ENCODE measurements at places on chromosomes 1 and 21.

DNA sequence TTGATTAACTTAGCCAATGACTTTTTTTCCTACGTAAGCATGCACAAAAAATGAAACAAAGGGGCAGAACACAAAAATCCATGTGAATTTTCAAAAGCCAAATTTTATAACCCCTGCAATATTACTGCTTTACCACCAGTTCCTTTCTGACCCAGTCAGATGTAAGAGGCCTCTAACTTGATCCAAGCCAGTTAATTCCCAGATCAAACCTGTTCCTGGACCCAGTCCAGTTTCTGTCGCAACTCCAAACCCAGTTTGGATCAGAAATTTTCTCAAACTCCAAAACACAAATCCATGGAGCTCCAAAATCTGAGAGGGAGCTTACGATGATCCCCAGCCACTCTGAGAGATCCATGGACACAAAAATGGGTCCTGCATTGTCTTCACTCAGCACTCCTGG lies 7.8 kb upstream of the ZYG11A start:
- DNase-seq: no peak

DNA sequence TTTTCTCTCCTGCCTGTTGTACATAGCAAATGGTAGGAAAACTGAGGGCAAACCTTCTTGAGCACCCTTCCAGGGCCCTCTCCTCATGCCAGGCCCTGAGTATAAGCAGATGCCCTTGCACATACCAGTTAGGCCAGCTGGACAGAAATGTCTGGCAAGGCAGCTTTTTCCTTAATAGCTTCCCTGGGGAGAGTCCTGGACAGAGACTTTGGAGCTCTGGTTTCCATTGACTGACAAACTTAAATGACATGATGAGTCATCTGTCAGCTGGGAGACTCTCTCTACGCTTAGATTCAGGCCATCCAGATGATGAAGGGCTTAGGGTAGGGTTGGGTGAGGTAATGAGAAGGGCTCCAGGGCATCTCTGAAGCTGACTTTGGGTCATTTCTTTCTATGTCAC lies 317.5 kb downstream of the ASTN1 start:
- DNase-seq: no peak

DNA sequence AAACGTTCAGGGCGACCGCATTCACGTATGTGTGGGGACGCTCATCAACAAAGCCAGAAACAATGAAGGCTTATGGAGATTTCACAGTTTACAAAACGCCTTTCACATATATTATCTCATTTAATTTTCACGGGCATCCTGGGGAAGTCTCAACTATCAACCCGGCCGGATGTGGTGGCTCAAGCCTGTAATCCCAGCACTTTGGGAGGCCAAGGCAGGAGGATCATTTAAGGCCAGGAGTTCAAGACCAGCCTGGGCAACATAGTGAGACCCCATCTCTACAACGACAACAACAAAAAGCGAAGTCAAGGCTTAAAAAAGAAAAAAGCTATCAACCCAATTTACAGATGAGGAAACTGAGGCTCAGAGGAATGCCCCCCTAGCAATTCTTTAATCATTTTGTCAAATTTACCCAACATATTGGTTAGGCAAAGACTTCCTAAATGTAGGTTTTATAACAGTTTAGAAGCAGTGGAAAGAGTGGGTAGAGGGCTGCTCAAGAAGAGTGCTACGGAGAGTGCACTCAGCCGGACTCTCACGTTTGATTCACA lies 28.3 kb downstream of the SLC66A1 start:
- DNase-seq: no peak

- no peak for DNase-seq
These were observed 142.9 kb upstream of the WNT4 start for GRCh38 chr1:22285549-22286396.

GRCh38 chr1:15384301-15384901 lies 25.3 kb upstream of the EFHD2 start:
- peak; percentile 72 for DNase-seq

DNA sequence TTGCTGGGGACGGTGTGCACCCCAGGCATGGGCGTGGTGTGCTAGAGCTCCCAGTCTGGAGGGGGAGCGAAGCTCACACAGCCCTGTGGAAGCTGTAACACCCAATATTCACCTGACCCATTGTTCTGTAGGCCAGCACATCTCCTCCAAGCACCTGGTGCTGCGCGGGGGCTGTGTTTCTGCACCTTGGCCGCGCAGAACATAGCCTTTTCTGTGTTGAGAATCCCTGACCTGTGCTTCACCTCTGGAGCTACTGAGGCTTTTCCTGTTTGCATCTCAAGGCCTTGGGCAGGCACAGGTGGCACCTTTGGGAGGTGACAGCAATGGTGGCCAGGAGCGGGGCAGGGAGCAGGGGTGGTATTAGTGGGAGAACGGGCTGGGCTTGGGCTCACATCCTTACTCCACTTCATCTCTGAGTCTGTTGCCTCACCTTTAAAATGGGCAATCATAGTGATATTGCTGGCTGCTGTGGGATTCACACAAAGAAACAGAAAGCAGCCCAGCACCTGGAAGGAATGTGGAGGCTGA lies 343.9 kb upstream of the AJAP1 start:
- DNase-seq: no peak

GRCh38 chr1:24989082-24989481 lies 59.0 kb upstream of the RUNX3 start:
- no peak for DNase-seq

DNA sequence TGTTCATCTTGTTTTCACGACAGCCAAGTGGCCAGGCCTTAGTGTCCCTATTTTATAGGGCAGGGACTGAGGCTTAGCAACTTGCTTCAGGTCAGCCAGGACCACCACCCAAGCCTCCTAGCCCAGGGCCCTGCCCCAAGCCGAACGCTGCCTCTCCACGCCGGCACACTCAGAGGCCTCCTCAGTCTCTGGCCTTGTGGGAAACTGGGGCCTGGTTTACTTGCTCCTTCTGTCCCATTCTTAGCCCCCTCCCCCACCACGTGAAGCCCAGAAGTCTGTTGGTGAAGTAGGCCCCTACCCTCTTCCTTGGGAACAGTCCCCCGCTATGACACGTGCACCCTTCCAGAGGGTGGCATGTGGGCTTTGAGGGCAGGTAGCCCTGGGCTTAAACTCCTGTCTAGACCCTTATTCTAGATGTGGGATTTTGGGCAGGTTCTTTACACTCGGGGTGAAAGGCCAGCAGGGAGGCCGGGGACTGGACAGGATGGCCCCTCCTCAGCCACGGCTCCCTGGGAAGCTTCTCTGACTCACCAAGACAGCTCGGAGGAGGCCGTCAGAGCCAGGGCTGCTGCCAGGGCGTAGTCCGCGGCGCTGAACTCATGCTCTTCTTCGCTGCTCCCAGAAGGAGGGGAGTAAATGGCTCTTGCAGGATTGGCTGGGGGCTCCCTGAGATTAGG lies 4.3 kb downstream of the MYOM3 start:
- DNase-seq: no peak

GRCh38 chr21:45157932-45158331 lies 83.6 kb downstream of the ADARB1 start:
- DNase-seq: no peak

DNA sequence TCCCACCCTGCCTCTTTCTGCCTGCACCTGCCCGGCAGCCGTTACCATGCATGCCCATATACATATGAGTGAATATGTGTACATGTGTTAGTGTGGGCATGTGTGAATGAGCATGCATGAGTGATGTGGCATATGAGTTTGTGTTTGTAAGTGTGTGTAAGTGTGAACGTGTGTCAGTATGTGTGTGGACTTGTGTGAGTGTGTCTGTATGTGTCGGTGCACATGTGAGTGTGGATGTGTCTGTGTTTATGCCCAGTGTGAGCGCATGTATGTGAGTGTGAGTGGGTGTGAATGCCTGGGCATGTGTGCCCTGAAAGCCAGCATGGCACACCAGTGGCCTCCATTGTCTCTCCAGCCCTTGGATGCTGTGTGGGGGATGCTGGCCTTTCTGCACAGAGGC lies 2.5 kb upstream of the UMODL1 start:
- DNase-seq: no peak

GRCh38 chr1:182962554-182963115 lies 9.7 kb upstream of the SHCBP1L start:
- DNase-seq: peak; percentile 68

- DNase-seq: no peak
These were observed 19.3 kb upstream of the FOXO6 start for GRCh38 chr1:41341772-41342562.

Measured in head of caudate nucleus (tissue), 42 donors.